ENCODE measurements at places on chromosomes 16 and 17. TPM values are rescaled to one million over a fixed set of nuclear protein-coding genes. Genes with fewer than 3 reads are reported as not detected.

The PLA2G15 gene
- total RNA-seq: 27.9 TPM

The PPY gene
- not detected for total RNA-seq

- DNase-seq: no peak
Measured at GRCh38 chr17:70297397-70297796, 128.1 kb downstream of the KCNJ2 start.

DNA sequence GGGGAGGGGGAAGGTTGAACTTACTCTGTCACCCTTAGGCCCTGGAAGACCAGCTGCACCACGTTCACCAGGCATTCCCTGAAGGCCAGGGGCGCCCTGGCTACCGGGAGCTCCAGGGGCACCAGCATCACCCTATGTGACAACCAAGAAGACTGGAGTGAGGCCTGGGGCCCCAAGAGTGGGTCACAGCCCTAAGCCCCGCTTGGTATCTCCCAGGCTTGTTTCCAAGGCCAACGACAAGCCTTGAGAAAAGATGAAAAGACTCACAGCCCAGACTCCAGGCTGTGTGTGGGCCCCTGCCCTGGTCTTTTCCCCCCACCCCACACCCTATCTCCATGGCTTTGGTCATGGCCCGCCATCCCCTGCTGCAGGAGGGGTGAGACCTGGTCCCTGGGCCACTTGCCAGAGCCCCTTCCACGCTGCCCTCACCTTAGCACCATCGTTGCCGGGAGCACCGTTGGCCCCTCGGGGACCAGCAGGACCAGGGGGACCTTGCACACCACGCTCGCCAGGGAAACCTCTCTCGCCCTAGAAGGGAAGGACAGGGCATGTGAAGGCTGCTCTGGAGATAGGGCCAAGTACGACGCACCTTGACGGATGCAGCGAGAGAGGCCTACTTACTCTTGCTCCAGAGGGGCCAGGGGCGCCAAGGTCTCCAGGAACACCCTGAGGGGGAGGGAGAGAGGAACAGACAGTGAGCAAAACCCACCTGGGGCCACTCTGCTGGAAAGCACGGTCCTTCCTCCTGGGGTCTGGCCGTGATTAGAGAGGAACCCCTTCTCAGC, 9.9 kb downstream of the COL1A1 start:
- DNase-seq: no peak

The MGAT5B gene
- 0.40 TPM for total RNA-seq

DNA sequence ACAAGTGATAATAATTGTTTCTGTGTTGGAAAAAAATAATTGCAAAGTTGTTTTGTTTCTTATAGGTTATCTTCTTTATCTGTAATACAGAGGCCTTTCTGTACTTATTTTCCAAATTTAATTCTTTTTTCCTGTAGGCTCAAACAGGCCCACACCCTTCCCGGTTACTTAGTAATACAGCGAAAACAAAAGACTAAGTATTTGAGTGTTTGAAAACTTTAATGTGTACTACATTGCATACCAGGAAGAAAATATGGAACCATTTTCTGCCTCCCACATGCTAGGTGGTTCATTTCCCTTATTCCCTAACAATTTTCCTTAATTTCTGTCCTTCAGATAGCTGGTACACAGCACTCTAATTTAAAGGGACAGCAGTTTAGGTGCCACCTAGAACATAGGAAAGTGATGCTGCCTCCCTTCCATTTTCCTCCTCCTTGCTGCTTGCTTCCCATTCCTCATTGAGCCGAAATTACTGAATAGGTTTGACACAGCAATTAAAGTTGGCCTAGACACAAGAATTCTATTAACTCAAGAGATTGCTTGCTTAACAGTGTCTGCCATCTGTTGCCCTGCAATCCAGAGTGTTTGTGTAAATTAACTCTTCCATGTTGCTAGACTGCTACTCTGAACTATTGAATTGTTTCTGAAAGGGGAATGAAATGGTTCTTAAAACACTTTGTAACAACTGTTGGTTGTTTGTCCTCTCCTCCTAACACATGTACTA, 24.2 kb downstream of the CYB5B start:
- DNase-seq: no peak

GRCh38 chr16:23016368-23016767, 132.9 kb downstream of the USP31 start:
- no peak for DNase-seq

DNA sequence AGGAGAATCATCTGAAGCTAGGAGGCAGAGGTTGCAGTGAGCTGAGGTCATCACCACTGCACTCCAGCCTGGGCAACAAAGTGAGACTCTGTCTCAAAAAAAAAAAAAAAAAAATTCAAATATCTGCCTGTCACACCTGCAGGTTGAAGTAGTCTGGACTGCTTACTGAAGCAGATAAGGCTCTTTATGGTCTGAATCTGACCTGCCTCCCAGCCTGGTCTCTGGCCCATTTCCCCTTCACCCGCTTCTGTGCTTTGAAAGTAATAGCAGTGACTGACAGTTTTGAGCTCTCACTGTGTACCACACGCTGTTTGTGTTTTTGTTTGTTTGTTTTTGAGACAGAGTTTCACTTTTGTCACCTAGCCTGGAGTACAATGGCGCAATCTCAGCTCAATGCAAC, 5.8 kb downstream of the SEZ6L2 start:
- DNase-seq: no peak

The CA4 gene
- not detected for total RNA-seq

Data from osteocyte (in vitro differentiated cells).